RWPE2 (cell line): ENCODE measurements at places on chromosomes 4 and X.

DNA sequence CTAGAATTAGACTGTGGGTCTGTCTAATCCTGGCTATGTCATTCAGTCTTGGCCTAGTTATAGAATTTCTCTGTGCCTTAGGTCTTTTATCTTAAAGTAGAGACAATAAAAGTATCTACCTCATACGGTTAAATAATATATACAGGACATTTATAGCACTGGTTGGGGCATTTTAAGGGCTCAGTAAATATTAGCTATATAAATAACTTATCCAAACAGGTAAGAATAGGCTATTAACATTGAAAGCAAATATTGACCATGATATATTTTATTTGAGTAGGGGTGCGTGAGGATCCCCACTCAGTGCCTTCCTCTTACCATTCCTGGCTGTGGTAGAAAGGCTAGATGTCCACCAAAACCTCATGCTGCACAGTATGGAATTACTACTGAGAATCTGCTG, 47.4 kb downstream of the HSD17B13 start:
- DNase-seq, result no peak

DNA sequence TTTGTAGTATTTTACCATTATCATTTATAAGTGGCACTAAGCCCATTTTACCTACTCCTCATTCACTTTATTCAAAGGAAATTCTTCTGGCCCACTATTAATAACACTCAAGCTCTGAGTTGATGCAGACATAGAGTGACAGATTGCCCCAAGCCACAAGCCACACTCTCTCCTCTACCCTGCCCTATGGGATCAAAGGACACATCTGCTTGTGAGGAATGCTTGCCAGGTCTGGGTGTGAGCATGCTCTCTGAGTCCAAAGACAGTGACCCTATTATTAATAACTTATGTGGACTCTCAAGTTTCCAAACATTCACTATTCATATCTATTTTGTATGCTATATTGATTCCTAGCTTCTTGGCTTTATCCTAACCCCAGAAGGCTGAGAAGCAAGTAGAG, 18.5 kb downstream of the ETNPPL start:
- no peak for DNase-seq

DNA sequence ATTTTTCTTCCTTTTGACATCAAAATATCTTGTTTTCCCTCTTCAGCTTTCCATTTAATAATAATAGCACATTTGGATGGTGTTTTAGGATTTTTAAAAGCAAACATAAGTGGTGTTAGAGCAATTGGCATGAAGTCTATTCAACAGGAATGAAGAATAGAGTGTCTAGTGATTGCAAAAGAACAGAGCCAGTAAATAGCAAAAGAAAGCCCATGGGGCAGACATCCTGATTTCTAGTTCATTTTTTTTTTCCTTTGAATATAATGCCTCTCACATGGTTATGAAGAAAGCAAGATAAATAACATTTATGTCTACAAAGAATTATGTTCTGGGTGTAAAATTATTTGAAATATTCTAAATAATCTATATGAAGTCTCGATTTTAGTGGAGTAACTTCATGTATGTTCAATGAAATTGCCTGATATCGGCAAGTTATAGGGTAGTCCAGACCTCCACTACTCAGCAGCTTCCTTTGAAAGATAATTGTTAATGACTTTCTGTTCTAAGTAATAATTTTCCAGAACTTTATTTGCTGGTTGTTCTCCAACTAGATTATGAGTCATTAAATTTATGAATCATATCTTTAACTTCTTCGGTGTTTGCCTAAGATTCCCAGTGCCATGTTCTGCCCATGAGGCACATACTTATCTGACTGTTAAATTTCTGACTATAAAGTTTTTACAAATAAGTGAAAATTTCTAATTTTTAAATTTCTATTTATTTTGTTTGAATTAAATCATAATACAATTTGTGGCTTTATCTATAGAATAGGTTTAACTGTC, 587.9 kb downstream of the TLL1 start:
- no peak for DNase-seq

- no peak for DNase-seq
Measured at GRCh38 chr4:42487230-42487629, 89.9 kb downstream of the SHISA3 start.

DNA sequence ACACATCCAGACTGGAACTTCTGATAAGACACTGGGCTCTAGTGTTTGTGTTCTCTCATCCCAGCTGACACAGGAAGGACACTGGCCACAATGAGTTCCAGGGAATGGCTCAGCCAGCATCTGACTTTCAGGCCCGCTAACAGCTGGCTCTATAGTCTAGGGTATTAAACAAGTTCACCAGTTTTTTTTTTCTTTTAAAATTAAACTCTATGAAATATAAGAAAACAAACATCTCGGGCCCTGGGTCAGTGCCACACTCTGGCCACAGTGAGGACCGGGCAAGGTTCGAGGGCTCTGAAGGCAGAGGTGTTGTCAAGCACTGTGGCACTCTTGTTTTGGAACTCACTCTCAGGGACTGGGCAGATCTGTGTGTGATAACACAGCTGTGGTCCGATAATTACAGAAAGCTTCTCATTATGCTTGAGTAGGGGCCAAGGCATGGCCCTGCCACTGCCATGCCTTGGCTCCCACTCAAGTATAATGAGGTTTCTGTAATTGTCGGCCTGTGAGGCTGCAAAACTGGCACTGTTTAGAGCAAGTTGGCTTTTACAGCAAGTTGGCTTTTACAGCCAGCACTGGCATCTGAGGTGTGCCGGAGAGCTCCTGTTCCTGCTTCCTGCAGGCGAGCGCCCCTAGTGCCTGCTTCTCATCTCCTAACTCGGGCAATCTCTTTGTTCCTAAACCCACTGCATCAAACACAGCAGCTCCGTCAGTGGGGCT, 62.8 kb downstream of the PPP1R2C start:
- no peak for DNase-seq

DNA sequence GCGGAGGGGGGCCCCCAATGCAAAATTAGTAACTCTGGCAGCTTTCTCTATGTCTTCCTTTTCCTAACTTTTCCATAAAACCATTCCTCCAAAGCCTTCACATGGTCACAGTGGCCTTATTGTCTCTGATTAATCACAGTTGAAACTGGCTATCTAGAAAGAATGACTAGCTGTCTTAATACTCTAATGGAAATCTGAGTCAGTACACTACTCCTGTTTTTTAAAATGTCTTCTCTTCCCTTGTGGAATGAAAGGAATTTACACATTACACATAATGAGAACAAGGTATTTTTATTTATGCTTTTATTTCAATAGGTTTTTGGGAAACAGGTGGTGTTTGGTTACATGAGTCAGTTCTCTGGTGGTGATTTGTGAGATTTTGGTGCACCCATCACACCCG, 66.3 kb upstream of the PUDP start:
- DNase-seq, result no peak

DNA sequence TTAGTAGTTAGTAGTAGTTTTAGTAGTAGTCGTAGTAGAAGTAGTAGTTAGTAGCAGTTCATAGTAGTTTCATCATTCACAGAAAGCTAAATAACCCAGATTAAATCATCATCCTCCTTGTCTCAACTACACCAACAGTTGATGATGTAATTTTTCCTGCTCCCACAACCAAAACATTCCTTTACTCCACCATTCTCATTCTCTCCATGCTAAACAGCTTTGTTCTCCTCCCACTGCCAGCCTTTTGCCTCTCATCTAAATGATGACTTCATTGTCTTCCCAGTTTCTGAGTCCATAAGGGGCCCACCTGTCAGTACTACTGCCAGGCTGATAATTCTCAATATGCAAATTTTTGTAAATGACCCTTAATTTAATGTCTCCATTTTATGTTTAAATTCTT, 68.9 kb downstream of the ARHGAP24 start:
- DNase-seq, result no peak

DNA sequence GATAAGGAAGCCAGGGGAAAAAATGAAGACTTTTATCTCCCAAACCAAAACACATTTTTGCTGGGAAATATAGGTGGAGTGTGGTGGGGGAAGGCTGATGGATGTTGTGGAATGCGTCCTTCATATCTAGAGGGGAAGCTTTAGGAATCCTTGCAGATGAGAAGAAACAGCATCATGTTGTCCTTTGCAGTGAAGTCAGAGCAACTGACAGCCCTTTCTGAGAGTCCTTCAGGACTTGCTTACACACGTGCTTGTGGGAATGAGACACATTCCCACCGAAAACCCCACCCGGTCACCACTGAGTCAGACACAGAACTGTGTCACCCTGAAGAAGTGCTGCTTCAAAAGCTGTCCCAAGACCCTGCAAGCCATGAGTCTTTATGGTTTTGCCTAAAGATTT, 81.5 kb downstream of the SHROOM2 start:
- DNase-seq, result no peak

DNA sequence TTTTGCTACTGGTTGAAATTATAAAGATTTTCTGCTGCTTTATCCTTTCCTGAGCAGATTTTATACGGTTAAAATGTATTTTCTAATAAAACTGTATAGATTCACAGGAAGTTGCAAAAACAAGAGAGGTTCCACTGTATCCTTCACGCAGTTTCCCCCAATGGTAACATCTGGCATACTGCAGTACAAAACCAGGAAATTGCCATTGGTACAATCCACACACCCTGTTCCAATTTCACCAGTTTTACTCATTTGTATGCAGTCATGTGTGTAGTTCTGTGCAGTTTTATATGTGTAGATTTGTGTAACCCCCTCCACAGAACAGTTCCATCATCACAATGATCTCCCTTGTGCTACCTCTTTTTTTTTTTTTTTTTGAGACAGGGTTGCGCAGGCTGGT, 20.0 kb downstream of the DDX3X start:
- DNase-seq, result no peak

GRCh38 chr4:138643827-138644226, 371.8 kb upstream of the NOCT start:
- no peak for DNase-seq

- peak; percentile 72 for DNase-seq
Measured at GRCh38 chr4:82429728-82430192, 502 bp downstream of the HNRNPDL start.

DNA sequence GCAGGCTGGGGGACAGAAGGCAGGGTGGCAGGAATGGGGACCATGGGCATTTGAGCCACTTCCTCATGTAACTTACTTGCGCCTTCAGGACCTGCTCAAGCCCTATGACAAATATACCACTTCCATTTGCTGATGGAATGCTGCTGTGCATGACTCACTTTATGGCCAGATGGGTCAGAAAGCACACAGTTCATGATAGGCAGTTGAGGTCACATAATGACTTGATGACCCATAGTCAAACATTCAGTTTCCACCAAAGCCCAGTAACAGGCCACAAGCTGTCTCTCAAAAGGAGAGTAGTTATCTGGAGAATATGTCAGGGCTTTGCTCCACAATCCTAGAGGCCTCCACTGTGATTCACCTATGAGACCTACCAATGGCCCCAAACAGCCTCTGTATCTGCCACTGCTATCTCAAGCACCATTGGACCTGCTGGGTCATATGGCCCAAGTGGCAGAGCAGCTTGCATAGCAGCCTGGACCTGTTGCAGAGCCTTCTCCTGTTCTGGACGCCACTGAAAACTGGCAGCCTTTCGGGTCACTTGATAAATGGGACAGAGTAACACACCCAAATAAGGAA, 5.3 kb upstream of the PAPSS1 start:
- no peak for DNase-seq

- no peak for DNase-seq
Measured at GRCh38 chr4:101782546-101782945, 8.0 kb upstream of the BANK1 start.

DNA sequence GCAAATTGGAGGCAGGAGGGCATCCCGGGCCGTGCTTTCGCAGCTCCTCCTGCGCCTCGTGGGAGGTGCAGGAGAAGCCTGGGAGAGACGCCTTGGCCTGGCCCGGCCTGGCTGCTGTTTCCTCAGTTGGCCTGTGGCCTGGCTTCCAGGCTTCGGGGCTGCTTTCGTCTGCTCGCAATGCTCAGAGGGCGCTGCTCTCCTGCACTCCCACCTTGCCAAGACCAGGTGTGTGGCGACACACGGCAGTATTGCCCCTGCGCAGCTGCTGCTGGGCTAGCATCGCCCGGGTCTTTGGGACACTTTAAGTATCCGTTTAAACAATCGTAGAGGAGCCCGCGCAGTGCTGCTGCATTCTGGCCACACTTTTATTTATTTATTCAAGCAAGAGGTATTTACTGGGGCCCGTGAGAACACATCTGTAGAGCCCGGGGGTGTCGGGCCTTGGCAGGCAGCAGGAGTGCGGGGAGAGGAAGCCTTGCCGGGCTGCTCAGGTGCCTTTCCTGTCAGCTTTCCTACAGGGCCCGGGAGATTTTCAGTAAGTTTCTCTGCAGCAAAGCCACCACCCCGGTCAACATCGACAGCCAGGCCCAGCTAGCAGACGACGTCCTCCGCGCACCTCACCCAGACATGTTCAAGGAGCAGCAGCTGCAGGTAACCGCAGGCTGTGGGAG, 26.2 kb upstream of the HGFAC start:
- DNase-seq, result peak; percentile 53

- DNase-seq, result peak; percentile 95
Measured at GRCh38 chr4:5365071-5366008, 314.1 kb downstream of the STK32B start.

- no peak for DNase-seq
Measured at GRCh38 chrX:71910986-71911730, 513 bp downstream of the NHSL2 start.

DNA sequence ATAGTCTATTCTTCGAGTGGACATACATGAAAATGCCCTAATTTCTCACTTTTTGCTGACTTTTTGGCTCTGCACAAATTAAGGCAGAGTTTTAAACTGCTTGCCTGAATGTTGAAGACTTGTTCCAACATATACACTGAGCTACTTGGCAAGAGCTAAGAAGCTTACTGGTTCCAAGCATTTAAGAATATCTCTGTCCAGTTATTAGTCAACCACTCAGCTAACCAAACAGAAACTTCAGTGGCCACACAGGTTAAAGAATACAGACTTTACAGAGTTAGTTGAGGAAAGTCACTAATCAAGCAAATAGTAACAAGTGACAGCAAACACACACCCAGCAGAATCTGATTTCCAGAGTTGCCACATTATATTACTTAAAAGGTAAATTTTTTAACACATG, 35.5 kb downstream of the AMER1 start:
- no peak for DNase-seq

DNA sequence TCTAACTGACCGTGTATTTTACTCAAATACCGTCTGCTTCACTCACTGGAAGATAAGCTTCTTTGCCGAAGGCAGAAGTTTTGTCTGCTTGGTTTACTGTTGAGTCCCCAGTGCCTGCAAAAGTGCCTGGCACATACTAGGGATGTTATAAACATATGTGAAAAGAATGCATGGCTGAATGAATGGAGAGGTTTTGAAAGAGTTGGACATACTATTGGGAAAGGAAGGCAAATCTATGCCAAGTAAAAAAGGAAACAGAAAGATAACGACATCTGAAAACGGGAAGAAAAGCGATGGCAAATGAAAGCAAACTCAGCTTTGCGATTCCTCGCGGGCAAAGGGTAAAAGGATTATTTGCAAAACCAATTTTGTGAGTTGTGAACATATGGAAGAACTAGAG, 21.7 kb downstream of the ADGRG2 start:
- DNase-seq, result no peak

- DNase-seq, result no peak
Measured at GRCh38 chrX:5559386-5559785, 669.3 kb downstream of the NLGN4X start.
